Sciatic nerve (tissue), 2 donors: ENCODE measurements at places on chromosomes 3 and 15.

DNA sequence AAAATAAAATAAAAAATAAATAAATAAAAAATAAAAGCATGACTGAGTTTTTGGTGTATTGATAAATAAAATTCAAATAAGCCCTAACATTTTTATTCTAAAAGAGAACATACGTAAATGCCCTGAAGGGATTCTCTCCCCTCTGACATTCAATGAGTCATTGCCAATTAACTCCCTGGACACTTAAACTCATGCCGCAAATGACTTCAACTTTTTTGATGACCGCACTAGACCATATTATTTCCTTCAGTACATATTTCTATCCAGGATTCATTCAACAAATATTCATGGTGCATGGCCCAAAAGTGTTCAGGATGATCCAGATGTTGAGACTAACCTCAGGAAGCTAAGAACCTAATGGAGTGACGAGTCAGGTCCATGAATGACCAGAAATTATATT is 195.9 kb upstream of the LRRN1 start:
- no peak for DNase-seq

DNA sequence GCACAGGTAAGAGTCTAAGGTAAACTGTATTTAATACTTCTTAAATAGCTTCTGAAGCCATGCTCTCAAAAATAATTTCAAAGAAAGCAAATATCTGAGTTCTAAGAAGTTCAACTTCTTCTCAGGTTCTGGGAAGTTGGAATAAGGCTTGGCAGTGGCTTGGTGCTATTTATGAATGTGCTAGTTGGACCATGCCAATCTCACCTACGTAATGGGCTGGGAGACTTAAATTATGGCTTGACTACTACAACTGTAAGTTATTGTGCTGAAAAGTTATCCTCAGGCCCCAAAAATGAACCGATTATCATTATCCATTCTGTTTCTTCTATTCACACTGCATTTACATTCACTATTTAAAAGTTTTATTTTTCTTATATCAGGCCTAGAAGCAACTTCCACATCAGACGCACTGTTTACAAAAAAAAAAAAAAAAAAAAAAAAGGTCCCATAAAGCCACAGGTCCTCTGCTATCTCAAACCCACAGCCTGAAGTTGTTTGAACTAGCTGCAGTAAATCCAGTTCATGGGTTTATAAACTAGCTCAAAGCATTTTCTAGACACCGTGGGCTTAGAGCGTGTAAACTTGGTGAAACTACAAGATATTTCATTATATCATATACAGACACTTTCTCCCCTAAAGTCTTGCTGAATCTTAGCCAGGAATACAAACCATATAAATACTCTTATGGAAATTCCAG is 3.4 kb downstream of the LRIG1 start:
- DNase-seq = no peak

DNA sequence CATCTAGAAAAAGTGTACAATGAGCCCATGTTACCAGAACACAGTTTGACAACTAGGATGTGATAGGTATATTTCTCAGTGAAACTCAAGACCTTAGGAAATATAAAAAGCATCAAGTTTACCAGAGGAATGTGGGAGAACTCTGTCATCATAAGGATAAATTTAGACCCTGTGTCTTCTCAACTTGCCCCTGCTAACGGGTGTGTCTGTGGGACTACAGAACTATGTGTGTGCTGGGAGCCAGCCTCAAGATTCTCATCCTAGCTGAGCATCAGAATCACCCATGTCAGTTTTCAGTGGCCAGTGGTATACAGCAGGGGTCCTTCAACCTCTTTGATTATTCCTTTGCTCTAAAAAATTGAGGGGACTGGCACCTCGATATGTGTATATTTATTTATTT is 393.3 kb downstream of the PLCL2 start:
- no peak for DNase-seq

DNA sequence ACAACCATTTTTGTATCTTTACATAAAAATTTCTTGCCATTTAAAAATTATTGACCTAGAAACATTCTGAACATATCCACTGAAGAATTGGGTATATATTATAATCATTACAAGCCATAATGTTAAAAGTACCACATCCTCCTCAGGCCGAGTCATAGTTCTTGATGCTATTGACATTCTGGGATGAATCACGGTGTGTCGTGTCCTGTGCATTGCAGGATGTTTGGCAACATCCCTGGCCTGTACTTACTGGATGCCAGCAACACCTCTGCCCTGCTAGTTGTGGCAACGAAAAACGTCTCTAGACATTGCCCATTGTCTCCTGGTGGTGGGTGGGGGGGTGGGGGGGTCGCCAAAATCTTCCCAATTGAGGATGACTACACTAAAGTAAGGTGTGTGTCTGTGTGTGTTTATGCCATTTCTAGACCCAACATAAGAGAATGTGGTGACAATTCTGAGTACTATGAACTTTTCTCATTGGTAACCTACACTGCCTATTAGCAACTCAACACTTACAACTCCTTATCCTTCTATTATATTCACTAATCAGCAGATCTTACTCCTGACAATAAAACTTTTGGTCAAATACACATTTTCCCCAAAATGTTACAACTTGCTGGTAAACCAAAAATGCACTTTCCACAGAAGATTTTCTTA is 471.6 kb downstream of the FOXP1 start:
- no peak for DNase-seq

GRCh38 chr3:24704496-24704895 is 209.8 kb upstream of the THRB start:
- no peak for DNase-seq

GRCh38 chr3:160544844-160545503 is 20.4 kb downstream of the KPNA4 start:
- DNase-seq = no peak

DNA sequence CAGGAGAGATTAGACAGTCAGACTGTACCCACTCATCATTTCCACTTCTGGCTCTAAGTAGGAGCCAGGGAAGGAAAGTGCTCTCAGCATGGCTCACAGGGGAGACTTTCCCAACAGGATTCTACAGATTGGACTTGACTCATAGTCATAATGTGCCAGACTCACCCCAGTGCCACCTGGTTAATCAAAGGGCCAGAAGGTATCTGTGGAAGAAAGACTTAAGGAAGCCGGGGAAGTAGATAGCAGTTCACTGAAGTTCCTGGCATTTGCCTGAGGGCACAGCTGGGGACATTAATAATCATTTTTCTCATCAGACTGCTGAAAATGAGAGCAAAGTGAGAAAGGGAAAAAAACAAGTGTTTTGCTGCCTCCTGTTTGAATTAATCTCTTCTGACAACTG is 717.5 kb downstream of the TUSC7 start:
- DNase-seq = no peak

DNA sequence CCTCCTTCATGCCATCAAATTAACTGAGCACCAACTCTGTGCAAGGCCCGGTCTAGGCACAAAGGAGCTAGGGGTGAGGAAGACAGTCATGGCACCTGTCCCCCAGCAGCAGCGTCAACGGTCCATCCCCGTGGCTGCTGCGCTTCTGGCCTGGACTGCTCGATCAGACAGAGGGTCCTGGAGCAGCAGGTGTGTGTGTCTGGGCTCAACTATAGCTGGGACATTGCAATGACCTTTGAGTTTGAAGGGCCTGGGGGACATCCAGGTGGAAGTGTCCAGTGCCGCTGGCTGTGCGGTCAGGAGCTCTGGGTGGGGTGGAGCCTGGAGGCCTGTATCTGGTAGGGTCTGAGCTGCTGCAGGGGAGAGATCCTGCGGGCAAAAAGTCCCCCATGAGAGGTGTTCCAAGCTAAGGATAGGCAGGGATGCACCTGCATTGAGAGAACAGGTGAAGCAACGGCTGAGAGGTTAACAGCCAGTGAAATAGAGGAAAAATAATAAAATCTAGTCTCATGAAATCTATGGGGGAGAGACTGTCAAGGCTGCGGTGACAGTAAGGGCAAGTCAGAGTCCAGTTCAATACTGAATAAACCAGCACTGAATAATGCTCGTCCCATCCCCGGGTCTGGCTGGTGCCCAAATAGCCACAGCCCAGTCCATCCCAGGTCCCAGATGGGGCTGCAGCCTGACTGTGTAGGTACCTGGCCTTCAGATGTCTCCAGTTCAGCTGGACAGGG is 25.4 kb upstream of the SLC41A3 start:
- peak; percentile 22 for DNase-seq

- DNase-seq = no peak
These were observed 58.0 kb upstream of the ZNF148 start for GRCh38 chr3:125433091-125433534.

GRCh38 chr3:182782149-182782548 is 11.2 kb upstream of the ATP11B start:
- no peak for DNase-seq

- no peak for DNase-seq
These were observed 278.0 kb upstream of the TBL1XR1 start for GRCh38 chr3:177475356-177475665.

- no peak for DNase-seq
These were observed 76.8 kb upstream of the DPH6 start for GRCh38 chr15:35622641-35623340.
